ENCODE measurements at places on chromosomes 2 and 18.
A peak's percentile ranks its signal among the peaks of the same experiment; 100 is the strongest.

DNA sequence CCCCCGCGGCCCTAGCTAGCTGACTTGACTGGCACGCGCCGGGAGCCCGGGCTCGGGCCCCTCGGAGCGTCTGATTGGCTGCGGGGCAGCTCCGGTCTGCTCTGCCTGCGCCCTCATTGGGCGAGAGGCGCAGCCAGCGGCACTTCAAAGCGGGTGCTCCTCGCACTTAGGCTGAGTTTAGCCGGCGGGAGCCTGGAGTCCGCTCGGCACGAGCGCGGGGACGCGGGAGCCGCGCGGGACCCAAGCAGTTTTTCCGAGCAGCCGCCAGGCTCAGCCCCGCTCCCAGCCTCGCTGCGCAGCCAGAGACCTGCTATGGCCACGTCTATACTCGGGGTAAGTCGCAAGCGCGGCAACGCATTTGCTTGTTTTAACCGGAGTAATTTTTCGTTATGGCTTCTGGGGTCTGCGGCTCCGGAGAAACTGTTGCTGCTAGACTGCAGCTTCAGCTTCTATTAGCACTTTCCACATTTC is at the start of gene SP9:
TSS of gene SP9 (plus strand) at position 174 of the 471 bp plus-strand sequence. CDS start at position 313, 139 bp downstream.
- peak; percentile 43 for DNase-seq

DNA sequence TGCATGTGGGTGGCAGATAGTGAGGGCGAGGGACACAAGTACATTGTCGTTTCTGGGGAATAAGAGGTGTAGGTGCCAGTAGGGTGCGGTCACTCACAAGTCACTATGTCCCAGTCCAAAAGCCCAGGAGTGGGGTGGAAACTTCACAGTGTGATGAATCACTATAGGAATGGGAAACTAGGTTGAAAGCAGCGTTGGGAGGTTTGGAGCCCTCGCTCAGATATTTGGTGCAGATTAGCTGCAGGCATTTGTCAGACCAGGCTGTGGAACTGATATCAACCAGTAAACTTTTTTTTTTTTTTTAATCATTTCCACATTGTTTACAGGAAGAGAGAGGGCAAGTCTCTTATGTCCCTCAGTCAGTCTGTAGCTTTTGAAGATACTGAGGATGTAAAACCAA is 121.8 kb downstream of the CERS6 start:
- DNase-seq: no peak

DNA sequence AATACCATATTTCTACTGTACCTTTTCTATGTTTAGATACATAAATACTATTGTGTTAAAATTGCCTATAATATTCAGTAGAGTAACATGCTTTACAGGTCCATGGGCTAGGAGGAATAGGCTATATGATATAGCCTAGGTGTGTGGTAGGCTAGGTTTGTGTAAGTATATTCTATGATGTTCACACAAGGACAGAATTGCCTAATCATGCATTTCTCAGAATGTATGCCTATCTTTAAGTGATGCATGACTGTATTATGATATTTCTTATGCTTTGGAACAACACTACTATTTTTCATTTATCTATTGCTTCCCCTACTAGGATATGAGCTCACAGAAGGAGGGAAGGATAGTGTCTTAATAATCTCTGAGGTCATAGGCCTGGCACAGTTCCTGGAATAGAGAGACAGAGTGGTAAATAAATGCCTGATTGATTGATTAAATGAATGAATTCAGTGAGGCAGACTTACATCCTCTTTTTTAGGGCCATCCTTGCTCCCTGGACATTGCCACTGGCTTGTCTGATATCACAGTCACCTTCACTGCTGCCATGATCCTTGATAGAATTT is 121.0 kb downstream of the MYO3B start:
- DNase-seq: no peak

DNA sequence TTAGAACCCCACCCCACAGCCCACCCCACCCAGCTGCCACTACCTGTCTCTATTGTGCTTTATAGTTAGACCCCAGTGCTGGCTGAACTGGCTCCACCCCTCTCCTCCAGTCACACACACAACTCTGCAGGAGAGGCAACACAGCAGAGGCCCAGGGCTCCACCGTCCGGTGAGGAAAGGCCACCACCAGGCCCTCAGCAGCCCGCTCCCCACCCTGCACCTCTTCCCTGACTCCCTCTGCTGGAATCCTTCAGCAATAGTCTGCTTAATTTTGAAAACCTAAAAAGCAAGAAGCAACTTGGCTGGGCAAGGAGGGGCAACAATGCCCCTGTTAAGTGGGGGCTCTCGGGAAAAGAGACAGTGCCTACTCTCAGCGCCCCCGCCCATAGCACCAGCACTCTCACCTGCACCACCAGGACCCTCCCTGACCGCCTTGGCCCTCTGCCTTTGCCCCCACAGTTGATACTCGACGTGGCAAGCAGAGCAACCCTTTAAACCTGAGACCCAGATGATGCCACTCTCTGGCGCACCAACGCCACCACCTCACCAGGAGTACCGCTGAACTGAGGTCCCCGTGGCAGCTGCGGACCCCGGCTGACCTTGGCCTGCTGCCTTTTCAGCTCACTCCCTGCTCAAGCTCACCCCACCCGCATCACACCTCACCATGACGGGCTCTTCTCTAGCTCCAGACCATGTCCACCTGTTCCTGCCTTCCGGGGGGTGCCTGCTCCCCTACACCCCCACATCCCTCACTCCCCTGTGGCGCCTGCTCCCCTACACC is 45.7 kb downstream of the NDUFA10 start:
- DNase-seq: no peak

GRCh38 chr18:53241161-53241560 is 901.2 kb downstream of the DCC start:
- DNase-seq: no peak

- DNase-seq: peak; percentile 37
Observed at GRCh38 chr18:62187543-62188510, 772 bp downstream of the RELCH start.

- DNase-seq: no peak
Observed at GRCh38 chr2:45001869-45002385, 7.3 kb downstream of the SIX2 start.

DNA sequence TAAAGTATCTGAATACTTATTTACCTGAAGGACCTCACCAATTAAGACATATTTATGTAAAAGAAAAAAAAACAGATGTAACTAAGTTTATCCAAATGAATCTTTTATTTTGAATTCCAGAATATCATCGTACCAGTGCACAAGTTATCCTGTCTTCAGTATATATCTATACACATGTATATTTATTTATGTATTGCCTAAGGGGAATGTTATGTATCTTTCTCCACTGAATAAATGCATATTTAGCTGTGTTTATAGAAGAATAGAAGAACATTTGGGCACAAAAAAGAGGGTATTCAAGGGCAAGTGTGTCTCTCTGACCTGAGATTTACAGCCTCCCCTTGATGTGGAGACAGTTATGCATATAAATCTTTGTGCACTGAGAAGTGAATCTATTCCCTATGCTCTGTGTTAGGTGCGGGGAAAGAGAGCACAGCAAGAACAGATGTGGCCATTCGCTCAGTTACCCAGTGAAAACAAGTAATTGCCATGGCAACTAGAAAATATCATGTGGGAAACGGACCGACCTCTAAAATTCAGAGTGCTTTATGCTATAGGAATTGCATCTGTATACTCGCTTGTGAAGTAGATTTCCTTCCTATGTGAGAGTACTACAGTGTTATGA is 39.5 kb upstream of the ASXL3 start:
- DNase-seq: no peak

DNA sequence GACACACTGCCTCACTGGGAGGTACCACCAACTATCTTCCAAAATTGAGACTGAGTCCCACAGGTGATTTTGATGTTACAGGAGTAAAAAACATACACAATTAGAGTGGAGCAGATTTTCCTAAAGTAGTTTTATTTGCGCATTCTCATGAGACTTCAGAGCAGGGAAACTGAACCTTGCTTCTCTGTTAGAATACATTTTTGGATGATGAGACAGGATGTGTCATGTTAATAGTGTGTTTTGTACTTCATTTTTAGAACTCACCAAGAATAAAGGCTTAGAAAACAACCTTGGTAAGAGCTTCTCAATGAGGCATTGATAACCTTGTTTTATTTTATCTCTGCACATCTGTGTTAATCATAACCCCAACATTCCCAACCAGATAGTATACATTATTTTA is 310.2 kb upstream of the GALNT5 start:
- DNase-seq: no peak

DNA sequence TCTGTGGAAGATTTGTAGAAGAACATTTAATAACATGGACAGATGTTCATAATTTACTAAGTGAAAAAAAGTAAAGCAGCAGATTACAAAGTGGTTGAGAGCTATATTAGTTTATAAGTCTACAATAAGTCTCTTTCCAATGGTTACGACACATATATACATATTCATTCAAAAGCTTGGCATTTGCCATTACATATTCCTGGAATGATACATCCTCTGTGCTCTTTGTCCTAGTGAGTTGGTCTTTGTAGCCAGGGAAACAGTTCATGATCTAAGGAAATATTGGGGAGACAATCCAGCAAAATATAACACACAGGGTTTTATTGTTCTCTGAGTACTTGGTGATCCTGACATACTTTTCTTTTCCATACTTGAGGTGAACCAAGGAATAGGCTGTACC is 32.5 kb upstream of the SOS1 start:
- no peak for DNase-seq

DNA sequence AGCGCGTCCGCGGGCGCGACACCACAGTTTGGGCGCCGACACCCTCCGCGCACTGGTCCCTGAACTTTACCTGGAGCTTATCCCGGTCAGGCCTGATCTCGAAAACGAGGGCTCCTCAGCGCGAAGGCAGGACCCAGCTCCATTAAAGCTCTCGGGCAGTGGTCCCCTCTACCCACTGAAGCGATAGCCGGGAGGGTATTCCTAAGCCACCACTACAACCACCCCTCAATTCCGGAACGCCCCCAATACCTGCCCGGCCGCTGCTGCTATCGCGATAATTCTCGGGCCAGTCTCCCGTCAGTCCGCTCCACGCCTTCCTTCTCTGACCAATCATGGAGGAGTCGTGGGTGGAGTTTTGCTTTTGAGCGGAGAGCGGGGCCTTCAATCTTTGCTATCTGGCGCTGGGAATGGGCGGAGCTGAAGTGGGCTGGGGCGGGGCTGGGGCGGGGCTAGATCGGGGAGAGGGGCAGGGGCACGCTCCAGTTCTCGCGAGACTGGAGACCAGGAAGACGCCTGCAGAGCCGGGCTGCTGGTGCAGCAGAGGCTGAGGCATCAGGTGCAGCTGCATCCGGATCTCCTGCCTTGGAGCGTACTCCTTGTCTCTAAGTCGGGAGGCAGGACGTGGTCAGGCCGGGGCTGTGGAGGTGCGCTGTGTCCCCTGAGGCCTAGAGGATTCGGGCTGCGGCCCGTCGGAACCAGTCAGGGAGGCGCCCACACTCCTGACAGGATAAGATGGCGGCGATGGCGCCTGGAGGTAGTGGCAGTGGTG is at the start of the genes PIGN and RELCH:
TSS of gene PIGN (minus strand) at position 283 of the 769 bp plus-strand sequence. CDS start 25,703 bp downstream, outside the sequence.
TSS of gene RELCH (plus strand) at position 482 of the 769 bp plus-strand sequence. CDS start at position 733, 251 bp downstream.
- peak; percentile 98 for DNase-seq

DNA sequence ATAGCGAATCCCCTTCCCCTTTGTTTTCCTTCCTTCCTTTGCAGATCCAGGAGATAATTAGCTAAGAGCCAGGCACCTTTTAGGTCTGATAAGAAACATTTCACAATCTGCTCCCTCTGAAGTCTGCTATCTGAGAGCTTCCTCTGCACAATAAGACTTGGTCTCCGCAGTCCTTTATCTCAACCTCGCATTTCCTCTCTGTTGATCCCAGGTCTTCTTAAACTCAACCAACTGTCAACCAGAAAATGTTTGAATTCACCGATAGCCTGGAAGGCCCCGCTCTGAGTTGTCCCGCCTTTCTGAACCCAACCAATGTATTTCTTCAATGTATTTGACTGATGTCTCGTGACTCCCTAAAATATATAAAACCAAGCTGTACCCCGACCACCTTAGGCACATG is 78.4 kb upstream of the CTDP1 start:
- DNase-seq: no peak

DNA sequence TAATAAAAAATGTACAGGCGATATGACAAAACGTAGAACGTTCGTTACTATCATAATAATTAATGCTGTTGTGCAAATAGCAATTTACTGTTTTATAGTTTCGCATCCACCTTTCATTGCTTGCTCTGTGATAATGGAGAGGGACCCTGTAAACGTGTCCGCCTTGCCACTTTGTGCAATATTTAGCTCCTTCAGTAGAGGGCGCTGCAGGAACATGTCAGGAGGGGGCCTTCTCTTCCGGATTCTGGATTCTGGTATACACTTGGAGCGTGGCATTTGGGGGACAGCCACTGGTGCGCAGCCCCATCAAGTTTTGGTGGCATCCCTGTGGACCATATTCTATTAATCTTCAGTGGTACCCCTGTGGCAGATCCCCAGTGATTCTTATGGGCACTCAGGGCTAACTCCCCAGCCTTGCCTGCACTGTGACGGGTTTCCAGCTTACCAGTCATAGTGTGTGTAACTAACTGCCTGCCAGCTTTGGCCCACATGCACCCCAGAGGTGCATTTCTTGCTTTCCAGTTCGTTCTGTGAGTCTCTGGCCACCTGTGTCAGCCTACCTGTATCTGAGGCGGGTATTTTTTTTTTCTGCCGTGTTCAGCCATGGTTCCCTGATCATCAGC is 140.3 kb downstream of the CYRIA start:
- peak; percentile 47 for DNase-seq

- DNase-seq: no peak
Observed at GRCh38 chr2:227228061-227228667, 63.7 kb downstream of the COL4A3 start.

DNA sequence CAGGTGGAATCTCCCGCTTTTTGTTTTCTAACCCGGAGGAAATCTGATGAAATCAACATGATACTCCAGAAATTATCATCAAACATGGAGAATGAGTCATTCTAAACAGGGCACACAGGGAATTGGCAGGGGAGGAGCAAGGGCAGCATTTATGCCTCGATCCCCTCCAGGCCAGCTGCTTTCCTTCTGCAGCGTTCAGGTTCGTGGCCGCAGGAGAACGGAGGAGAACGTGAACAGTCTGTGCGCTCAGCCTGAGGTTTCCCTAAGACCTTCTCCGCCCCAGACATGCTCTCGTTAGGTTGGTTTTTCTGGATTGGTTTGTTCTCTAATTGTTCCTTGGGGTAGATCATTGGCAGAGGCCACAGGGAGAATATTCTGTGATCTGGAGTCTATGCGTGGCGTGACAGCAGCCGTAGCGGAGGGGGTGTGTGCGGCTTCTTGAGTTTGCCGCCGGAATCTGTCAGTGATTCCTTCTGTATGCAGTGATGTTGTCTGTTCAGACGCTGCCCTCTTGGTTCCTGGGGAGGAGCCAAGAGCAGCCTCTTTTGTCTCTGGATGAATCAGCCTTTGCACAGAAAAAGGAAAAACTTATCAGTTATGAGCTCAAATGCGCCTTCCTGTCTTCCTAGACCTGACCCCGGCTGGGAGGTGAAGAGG is 75.9 kb downstream of the SH3BP4 start:
- DNase-seq: no peak

GRCh38 chr2:106147665-106148064 is 46.4 kb downstream of the UXS1 start:
- peak; percentile 55 for DNase-seq

GRCh38 chr2:3770724-3771415 is 67.5 kb downstream of the DCDC2C start:
- no peak for DNase-seq

DNA sequence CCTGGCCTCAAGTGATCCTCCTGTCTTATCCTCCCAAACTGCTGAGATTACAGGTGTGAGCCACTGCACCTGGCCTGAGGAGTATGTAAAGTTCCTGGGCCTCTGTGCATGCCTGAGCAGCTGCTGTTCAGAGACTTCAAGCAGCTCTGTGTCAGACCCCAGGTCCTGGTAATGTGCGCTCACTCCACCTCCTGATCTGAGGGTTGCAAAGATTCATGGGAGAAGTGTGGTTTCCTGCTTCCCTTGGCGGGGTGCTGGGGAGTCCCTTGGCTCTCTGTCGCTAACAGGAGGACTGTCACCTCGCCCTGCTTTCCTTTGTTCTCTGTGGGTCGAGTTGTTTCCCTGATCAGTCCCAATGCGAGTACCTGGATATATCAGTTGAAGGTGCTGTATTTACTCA is 8.6 kb upstream of the IL36A start:
- peak; percentile 61 for DNase-seq
